Fibroblast of upper back skin (primary cell): ENCODE measurements at places on chromosomes 7 and 10.

- peak; percentile 48 for DNase-seq
These were observed 47.4 kb downstream of the PRPF18 start for GRCh38 chr10:13634207-13634606.

DNA sequence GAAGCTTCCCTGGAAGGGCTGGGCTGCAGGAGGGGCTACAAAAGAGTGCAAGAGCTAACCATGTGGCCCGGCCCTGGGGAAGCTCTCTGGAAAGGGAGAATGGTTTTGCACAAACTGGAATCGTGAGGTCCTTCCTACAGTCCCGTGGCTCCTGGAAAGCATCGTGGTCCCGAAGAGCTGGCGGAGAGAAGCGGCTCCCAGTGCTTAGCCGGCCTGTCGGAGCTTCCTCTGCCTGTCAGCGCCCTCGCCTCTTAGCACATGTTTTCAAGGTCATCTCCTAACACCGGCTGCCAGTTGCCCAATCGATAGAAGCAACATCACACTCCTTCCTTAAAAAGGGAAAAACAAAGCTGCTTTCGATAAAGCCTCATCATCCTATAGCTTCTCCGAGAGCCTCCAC lies 42.1 kb upstream of the MGMT start:
- DNase-seq = no peak

GRCh38 chr10:101783736-101784118 lies 481 bp upstream of the NPM3 start:
- peak; percentile 5 for DNase-seq

GRCh38 chr10:35126062-35126529 lies 550 bp upstream of the CREM start:
- DNase-seq = no peak

GRCh38 chr7:871900-872537 lies 4.3 kb upstream of the GET4 start:
- no peak for DNase-seq

DNA sequence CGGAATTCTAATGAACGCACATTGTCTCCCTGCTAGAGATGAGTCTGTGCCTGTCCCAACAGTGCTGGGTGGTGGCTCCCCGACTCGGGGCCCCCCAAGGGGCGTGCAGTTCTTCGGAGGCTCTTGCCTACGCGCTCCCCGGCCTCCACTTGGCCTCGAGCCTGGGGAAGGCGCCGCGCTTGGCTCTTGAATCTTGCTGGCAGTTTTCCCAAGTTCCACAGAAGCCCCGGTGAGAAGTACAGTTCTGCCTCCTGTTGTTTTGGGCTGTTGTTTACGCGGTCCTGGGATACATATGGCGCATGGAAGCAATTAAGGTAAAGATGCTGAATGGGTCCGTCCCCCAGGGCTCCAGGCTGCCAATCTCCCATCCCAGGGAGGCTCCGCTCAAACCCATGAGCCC lies 32.6 kb upstream of the UNCX start:
- DNase-seq = peak; percentile 16

DNA sequence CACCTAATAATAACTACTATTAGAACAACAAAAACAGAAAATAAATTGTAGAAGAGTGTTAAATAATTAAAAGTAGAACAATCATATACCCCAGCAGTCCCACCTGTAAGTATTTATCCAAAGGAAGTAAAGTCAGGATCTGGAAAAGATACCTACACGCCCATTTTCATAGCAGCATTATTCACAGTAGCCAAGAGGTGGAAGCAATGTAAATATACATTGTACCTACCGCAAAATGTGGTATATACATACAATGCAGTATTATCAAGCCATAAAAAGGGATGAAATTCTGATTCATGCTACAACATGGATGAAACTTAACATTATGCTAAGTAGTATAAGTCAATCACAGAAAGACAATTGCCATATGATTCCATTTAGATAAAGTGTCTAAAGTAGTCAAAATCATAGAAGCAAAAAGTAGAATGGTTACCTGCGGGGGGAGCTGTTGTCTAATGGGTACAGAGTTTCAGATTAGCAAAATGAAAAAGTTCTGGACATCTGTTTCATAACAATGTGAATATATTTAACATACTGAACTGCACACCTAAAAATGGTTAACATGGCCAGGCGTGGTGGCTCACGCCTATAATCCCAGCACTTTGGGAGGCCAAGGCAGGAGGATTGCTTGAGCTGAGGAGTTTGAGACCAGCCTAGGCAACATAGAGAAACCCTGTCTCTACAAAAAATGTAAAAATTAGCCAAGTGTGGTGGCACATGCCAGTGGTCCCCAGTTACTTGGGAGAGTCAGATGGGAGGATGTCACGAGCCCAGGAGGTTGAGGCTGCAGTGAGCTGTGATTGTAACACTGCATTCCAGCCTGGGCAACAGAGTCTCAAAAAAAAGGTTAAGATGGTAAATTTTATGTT lies 6.0 kb upstream of the TMED4 start:
- DNase-seq = peak; percentile 70

GRCh38 chr10:108275895-108276685 lies 1111.6 kb upstream of the SORCS1 start:
- peak; percentile 11 for DNase-seq

DNA sequence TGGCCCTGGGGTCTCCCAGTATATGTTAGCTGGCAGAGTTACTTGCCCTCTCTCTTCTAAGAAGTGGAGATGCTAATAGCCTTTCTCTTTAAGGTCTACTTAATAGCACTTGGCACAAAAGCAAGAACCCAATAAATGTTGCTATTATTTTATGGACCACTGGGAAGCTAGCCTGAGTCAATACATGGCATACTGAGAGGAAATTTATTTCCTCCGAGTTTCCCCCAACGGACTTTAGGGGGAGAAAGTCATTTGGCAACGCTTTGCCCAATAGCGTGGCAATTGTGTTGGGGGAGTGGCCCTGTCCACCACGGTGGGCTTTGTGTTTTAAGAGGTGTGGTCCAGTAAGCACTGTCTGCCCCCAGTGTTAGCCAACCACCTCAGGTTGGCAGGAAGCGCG lies 87.4 kb upstream of the SMNDC1 start:
- no peak for DNase-seq

GRCh38 chr7:33661430-33662160 lies 243.7 kb upstream of the BMPER start:
- no peak for DNase-seq

GRCh38 chr10:17616403-17617030 lies 657 bp downstream of the HACD1 start:
- peak; percentile 39 for DNase-seq

- peak; percentile 20 for DNase-seq
These were observed 20.2 kb upstream of the BAIAP2L1 start for GRCh38 chr7:98420966-98421612.

- no peak for DNase-seq
These were observed 66.8 kb upstream of the EXOC4 start for GRCh38 chr7:133186060-133186459.

GRCh38 chr7:4065190-4065589 lies 616.9 kb upstream of the FOXK1 start:
- no peak for DNase-seq

DNA sequence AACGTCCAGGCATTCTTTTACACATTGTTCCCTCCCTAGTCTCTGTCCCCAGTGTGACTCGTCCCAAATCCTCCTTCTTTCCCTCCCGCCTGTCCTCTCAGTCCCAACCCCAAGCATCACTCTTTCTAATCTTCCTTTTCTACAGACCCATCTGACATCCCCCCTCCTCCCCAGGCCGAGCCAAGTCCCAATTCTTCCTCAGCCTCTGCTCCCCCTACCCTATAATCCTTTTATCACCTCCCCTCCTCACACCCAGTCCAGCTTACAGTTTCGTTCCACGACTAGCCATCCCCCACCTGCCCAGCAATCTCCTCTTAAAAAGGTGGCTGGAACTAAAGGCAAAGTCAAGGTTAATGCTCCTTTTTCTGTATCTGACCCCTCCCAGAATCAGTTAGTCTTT lies 95.1 kb downstream of the MACC1 start:
- DNase-seq = no peak

GRCh38 chr7:77281780-77282478 lies 82.3 kb upstream of the FGL2 start:
- DNase-seq = peak; percentile 12

- DNase-seq = no peak
These were observed 3.9 kb downstream of the LFNG start for GRCh38 chr7:2523461-2523936.

- no peak for DNase-seq
These were observed 5.3 kb upstream of the DHTKD1 start for GRCh38 chr10:12063483-12063818.

GRCh38 chr7:65503434-65504152 lies 129.9 kb downstream of the ZNF92 start:
- no peak for DNase-seq

- no peak for DNase-seq
These were observed at the start of gene HOXA10 for GRCh38 chr7:27173956-27174873. TSS of gene HOXA10 (minus strand) at chr7:27174320. CDS start at chr7:27174306, 14 bp downstream.

- peak; percentile 47 for DNase-seq
These were observed 63.1 kb downstream of the EEPD1 start for GRCh38 chr7:36216063-36216684.

DNA sequence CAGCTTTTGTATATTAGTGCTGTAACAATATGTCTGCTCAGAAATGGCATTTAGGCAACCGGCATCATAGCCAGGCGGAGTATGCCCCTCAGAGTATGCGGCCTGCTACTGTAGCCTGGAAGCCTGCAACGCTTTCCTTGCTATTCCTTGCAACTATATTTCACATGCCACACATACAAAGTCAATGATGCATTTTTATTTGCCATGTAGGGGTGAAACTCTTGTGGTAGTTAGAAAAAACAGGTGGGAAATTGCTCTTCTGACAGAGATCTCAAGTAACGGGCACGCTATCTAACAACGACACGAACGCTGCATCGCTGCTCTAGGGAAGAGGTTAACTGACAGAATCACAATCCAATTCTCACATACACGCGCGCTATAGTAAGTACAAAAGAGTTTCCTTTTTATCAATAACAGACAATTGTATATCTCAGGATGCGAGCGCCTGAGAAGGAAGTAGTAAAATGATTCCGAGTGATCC lies 5.9 kb downstream of the EBF3 start:
- DNase-seq = peak; percentile 59

- DNase-seq = no peak
These were observed 267.6 kb upstream of the NEBL start for GRCh38 chr10:21164687-21165086.

GRCh38 chr10:116030576-116030975 lies 242.4 kb downstream of the GFRA1 start:
- DNase-seq = no peak

DNA sequence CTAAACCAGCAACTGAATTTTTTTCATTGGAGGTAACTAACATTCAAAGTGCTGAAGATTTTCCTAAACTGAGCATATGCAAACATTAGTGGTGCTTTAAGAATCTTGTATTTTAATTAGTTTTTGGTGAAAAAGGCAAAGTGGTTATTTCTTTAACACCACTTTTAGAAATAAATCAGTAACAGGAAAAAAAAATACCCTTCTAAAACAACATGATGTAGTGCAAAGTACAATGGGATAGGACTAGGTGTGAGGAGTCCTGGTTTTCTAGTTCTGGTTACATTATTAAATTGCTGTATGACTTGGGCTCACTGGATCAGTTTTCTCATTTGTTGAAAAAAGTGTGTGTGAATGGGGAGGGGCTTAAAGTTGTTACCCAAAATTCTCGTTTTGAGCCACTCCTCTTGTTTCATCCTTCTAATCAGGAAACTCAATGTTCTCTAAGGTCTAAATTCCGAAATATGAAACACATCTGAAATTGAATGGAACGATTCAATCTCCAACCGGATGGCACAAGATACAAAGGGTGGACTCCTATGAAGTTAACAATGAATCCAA lies 1.8 kb downstream of the WASL start:
- no peak for DNase-seq

DNA sequence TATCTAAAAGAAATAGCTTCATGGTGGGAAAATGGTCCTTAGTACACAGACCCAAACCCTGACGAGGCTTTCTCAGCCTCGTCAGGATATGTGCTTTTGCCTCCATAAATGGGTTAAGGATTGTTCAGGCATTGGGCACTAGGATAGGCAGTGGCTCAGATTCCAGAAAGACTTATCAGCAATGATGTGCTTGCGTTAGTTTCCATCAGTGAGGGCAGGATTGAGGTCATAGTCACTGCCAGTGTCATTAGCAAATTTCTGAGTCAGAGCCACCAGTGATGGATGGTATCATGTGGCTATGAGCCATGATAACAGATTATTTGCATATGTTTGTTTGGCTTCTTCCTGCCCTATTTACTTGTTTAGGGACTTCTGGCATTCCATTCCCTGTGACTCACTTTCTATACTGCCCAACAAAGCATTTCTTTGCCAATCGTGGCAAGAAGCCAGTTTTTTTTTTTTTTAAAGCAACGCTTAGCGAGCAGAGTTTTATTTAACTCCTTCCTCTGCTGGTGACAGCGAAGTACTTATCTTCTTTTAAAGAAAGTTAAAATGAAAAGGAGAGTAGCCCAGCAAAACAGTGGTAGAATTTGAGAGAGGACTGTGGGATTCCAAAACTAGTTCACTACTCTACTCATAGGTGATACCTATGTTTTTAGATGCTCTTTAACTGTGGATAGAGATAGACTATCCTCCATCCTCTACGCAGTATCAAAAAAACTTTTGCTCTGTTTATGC lies 44.4 kb downstream of the MYPN start:
- DNase-seq = peak; percentile 90

- DNase-seq = no peak
These were observed 15.5 kb upstream of the TSPAN12 start for GRCh38 chr7:120873401-120873800.
